ENCODE measurements at places on chromosomes 12 and 14.
A peak's percentile ranks its signal among the peaks of the same experiment; 100 is the strongest.

DNA sequence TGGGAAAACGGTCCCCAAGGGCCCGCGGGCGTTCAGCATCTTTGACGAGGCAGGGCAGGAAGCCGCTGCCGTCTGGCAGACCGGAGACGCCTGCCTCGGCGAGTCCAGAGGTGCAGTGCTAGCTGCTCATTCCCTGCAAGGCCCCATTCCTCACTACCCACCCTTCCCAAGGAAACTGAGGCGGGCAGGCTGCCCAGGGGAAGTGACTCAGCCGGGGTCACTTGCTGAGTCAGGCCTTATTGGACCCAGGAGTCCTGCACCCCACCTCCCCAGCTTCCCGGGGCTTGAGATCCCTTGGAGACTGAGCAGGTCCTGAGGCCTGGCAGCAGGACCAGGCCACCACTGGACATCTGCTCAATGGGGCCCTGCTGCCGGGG, 3.7 kb downstream of the SH2B3 start:
- DNase-seq, result no peak

DNA sequence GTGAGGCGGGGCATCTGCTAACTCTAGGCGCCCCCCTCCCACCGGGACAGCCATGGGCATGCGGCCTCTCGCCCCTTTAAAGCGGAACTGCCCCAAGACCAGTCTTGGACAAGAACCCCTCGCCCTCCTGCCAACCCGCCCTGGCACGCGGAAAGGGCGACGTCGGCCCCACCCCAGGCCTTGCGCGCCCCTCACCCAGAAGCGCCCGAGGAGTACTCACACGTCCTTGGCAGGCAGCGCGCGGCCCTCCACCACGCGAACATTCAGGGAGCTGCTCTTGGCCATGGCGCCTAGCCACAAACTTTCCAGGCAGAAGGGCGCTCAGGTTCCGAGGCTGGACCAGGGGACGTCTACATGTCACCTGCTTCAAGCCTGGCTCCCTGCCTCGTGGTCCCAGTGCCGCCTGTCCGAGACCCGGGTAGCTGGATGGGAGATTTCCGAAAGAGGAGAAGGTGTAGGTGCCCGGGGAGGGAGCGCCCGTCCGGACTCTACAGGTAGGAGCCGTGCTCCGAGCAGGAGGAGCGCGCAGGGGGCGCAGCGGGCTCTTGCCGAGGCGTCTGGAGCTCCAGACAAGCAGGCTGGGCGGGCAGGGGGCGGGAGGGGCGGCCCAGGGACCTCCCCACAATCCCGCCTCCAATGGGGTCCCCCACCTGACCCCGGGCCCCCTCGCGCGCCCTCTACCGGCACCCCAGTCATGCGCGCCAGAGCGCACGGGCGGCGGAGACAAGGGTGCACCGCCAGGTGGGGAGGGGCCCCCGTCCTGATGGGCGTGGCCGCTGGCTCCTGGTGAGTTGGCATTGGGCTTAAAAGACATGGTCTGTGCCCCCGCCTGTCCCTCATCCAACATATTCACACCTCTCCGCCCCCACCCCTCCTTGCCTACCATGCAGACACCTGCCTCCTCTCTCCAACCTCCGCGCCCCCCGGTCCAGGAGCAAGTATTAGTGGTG, at the start of gene RASAL1:
Gene RASAL1, minus strand, starts transcription at position 584 of the 950 bp plus-strand sequence. Its CDS starts 299 bp downstream, at position 285.
- no peak for DNase-seq

DNA sequence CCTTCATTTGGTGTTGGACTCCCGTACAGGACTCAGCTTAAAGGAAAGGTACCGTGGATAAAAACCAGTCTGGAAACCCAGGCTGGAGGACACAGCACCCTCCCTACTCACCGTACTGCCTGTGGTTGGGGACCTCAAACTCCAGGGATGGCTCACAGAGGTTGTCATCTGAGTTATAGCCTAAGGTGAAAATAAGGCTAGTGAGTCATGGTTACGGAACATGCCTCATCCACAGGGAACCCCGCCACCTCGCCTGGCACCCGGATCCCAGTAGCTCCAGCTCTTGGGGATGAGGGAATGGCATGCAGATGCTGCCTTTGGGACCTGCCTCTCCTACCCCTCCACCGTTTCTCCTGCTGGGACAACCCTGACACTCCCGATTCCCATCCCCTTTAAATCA, 36.8 kb upstream of the GPR68 start:
- peak; percentile 42 for DNase-seq

DNA sequence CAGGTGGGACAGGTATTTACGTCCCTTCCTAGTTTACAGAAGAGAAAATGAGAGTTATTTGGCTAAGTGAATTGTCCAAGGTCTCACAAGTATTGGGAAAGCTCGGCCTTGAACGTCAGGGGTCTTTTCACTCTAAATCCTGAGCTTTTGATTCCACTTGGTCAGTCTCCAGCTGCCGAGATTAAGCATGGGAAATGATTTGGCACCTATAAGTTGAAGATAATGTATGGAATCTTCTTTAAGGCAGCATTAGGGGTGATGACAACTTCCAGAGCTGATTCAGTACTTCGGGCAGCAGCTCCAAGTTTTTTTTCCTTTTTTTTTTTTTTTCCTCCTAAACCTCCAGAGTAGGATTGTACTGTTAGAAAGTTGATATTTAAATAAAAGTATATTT, 722 bp downstream of the FAM234B start:
- peak; percentile 3 for DNase-seq

- no peak for DNase-seq
Observed at GRCh38 chr14:34496007-34496678, 34.1 kb upstream of the SPTSSA start.

GRCh38 chr14:72387726-72388125, 455.5 kb downstream of the RGS6 start:
- DNase-seq, result no peak

DNA sequence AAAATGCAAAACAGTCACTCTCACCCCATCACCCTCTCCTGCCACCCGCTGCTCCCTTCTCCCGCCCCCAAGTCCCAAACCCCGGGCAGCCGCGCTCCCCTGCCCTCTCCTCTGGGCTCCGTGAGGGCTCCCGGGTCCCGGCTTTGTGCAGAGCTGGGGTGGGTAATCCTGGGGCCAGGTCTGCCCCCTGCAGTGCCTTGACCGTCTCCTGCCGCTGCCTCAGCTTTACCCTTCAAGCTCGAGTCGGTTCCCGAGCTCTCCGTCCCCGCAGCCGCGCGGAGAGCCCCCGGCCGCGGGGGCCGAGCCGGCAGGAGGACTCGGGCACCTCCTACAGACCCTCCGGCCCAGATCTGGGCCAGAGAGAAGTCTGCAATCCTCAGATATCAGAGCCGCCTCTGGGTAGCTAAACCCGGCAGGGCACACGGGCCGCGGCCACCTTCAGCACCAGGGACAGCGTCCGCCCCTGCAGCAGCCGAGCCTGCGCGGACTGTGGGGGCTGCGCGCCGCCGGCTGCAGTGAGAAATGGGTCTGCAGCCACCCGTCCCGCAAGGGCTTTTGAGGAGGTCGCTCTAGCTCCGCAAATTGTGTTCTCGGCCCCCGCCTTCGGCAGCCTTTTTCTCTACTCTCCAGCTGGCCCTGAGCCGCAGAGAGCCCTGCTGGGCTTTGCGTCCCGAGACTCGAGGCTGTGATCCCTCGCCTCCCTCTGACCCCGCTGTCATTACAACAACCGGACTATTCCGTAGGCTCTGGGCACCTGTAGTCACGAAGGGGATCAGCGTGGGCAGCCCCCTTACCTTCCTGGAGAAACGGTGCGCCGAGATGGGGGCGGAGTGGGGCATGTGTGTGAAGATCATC, 1.2 kb downstream of the PRMT8 start:
- DNase-seq, result peak; percentile 53

DNA sequence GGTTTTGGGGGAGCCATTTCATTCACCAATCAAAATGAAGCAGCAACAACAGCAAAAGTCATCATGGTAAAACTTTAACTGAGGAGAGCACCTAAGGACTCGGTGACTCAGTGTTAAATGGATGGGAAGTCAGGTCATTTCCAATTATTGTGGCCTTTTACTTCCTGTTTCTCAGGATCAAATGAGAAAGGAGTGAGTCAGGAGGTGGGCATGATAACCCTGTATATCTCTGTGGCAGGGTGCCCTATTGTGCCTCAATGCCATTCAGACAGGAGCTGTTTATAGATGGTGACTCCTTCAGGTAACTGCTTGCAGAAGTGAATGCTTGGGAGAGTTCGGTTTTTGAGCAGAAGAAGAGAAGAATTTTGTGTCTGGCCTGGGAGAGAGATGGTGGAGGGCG, 135.5 kb upstream of the CPM start:
- DNase-seq, result peak; percentile 68

DNA sequence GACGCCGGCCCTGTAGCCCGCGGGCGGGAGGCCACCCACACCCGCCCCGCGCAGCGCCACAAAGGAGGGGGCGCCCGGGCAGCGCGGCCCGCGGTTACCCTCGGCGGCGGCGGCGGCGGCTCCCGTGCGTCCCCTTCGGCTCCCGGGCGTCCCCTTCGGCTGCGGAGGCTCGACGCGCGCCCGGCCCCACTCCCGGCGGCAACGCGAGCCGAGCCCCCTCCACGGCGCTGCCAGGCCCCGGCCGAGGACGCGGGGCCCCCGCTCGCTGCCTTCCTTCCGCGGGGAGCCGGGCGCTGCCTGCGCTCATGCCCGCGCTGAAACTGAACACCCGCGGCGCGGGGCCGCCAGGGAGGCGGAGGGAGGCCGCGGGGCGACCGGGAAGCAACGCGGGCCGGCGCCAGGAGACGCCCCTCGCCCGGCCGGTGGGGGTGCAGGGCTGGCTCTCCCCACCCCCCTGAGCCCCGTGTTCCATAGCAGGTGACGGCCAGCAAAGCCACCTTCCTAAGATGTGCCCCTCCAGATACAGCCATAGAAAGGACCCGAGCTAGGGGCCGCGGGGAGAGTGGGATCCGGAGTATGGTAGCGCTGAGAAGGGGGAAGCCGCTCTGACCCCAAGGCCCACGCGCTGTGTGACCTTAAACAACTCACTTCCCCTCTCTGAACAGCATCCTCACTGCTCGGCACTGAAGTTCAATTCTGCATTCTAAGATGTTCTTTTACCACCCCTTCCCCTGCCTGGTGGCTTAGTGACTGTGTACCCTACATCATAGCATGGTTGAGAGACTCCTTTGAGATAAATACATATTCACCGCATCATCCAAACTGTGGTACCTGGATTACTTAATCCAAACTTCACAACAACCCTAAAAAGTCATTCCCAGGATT, 42.8 kb downstream of the KDM2B start:
- DNase-seq, result no peak

DNA sequence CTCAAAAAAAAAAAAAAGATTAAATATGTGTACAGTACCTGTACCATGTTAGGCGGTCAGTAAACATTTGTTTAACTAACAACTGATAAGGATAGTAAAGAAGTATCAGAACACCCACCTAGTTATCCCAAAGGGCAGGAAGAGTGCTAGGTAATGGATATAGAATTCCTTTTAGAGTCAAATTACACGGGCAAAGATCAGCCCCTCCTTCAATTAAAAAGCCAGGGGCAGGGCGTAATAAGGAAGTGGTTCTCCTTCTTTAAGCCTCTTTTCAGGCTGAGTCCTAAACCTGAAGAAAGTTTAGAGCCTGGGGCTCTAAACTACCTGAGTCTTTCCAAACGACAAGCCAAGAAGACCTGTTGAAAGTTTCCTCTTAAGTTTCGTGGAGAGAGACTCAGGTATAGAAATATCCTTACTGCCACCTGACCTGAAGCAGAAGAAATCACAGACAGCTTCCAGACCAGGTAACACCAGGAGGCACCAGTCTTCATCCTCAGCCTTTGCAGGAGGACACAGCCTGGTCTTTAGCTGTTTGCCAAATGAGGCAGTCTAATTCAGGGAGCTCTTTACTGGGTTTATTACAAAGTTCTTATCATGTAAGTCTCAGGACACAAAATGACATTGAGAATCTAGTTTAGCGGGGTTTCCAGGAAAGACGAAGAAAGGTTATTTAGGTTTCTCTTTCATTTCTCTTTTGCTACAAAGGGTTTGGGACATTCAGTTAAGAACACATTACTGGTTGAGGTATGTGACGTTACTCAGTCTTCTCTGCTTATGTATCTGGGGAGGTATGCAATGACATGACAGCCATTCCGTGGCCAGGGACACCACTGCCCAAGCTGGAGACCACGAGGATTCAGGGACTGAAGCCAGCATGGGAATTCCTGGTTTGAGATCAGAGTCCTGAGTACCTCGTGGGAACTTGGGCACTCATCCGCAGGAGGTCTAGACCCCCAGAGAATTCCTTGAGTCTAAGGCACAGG, at the start of gene BCL2L14:
Gene BCL2L14, plus strand, starts transcription at position 266 of the 983 bp plus-strand sequence. CDS start 8,367 bp downstream, outside the sequence.
- no peak for DNase-seq

- DNase-seq, result no peak
Observed at GRCh38 chr14:94388384-94389103, at the start of gene SERPINA1. Gene SERPINA1 (minus strand): TSS chr14:94388602. CDS start chr14:94383237, 5,365 bp downstream.

GRCh38 chr12:81518638-81519037, 240.5 kb downstream of the PPFIA2 start:
- DNase-seq, result no peak

DNA sequence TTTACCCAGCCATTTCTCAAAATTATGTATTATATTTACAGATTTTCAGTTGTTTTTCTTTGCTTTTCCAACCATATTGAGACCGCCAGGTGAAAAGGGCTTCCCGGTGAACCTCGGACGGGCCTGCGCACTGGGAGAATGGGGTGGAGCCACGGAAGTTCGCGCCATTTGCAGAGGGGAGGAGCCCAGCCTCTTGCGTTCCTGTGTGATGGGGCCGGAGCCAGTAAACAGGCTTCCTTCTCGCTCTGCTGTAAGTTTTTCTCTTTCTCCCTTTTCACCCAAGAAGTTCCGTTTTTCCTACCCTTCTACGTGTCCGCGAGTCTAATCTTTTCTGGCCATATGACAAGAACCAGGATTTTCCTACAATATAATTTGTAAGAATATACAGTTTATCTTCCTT, 1108.8 kb upstream of the SEL1L start:
- no peak for DNase-seq

- DNase-seq, result peak; percentile 96
Observed at GRCh38 chr12:111841750-111842555, at the start of gene MAPKAPK5. Gene MAPKAPK5 (plus strand): TSS chr12:111842228. CDS start chr12:111842734, 506 bp downstream.

DNA sequence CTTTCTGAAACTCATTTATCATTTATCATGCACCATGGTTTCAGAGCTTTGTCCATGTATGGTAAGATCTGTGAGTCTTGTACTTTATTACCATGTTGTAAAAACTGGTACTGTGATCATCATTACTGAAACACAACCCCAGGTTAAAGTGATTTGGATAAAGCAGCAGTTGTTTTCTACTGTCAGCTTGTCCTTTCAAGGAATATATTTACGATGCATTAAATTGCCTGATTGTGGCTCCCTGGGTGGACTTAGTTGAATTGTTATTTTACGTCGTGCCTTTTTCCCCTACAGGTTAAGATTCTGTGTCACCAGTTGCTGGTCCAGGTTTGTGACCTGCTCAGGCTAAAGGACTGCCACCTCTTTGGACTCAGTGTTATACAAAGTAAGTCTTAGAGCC, 46.1 kb downstream of the FRMD6 start:
- no peak for DNase-seq

DNA sequence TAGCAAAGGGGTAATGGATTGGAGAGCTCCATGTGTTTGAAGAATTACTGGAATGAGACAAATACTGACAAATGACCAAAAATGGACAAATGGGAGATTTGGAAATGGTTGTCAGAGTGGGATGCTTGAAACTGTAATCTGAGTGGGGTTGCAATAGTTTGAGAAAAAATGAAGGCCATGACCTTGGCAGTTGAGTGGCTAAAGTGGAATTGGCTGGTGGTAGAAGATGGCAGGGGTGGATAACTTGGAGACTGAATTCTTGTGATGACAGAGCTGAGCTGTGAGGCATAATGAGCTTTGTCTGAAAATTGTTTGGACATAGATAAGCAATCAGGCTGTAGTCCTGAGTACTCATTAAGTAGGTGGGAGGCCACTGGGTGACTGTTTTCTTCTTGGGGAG, 222.5 kb upstream of the PRICKLE1 start:
- peak; percentile 6 for DNase-seq

Measured in fibroblast of lung (primary cell).